ENCODE measurements at places on chromosomes 2 and 18. TPM values are rescaled to one million over a fixed set of nuclear protein-coding genes. Genes with fewer than 3 reads are reported as not detected.

IL18R1 gene
- total RNA-seq: 1.5 TPM

CCDC85A gene
- total RNA-seq: 2.6 TPM

SERPINB3 gene
- 0.68 TPM for total RNA-seq

MGAT4A gene
- total RNA-seq: 21.8 TPM

DNA sequence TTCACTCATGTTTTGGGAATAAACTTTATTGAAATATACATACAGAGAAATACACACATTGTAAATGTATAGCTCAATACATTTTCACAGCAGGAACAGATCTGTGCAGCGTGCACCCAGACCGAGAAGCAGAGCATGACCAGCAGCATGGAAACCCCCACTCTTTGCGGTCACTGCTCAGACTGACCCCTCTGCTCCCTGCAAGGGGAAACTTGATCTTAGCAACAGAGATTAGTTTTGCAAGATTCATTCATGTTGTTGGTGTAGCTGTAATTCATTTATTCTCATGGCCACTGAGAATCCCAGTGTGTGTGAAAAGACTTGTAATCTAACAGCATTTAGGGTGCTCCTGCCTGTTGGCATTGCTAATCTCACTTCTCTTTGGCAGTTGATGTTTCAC, 35.2 kb downstream of the LPIN1 start:
- H3K4me3 ChIP-seq: no peak overlapping the region
- no peak overlapping the region for H3K27ac ChIP-seq
- peaks cover 45% of the 10 kb centered on the region for H3K36me3 ChIP-seq
- H3K4me1 ChIP-seq: peaks cover 21% of the 10 kb centered on the region

DNA sequence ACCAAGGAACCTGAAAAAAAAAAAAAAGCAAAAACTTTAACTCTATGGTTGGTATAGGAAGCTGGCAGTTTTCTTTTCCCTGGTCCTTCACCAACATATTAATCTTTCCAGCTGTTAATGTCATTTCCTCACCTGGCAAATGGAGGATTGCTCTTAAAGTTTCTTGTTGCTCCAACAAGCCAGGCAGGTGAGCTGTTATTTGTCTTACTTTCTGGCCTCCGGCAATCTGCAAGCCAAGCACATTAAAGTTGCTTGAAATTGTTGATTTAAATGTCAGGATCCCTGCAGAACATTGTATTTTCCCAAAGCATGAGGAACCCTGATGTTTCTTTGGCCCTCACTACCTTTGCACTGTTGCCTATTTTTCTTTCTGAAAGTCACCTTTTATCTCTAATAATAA, 664.9 kb downstream of the METTL4 start:
- no peaks in the 10 kb centered on the region for H3K36me3 ChIP-seq
- DNase-seq: no peak
- no peaks in the 10 kb centered on the region for H3K27me3 ChIP-seq
- H3K4me1 ChIP-seq: no peaks in the 10 kb centered on the region
- no peak overlapping the region for H3K4me3 ChIP-seq
- H3K27ac ChIP-seq: no peak overlapping the region

- H3K36me3 ChIP-seq: no peaks in the 10 kb centered on the region
- no peak for DNase-seq
- H3K27ac ChIP-seq: no peak overlapping the region
- H3K4me3 ChIP-seq: no peak overlapping the region
These were observed 141.4 kb downstream of the BCL2 start for GRCh38 chr18:63177919-63178821.

- peaks cover 17% of the 10 kb centered on the region for H3K4me1 ChIP-seq
- DNase-seq: peak; percentile 43
- peaks cover 33% of the 10 kb centered on the region for H3K36me3 ChIP-seq
- peak overlapping the region; percentile 94 for H3K4me3 ChIP-seq
These were observed 1.5 kb downstream of the ERBB4 start for GRCh38 chr2:212536817-212537725.

DNA sequence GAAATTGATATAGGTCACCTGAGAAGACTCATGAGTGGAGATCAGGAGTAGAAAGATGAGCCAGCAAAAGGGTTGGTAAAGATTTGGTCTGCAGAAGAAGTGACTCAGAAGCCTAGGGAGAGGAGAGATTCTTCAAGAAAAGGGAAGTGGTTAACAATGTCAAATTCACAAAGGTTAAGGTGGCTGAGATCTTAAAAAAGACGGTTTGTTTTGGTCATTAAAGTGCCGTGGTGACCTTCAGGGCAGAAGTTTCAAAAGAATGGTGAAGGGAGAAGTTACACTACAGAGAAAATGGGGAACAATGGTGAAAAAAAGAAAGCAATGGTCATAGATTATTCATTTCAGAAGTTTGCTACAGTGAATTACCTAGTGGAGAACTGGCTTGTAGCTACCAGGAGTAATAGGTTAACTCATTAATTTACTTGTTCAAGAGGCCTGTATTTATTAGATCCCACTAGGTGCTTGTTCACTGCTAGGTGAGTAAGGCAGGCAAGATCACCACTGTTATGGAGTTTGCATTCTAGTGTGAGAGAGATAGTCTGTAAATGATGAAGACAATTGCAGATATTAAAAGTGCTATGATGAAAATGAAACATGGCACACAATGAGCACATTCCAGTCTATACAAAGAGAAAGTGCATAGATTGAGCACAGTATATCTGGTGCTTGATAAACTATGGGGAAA, 43.0 kb downstream of the FBXO48 start:
- H3K36me3 ChIP-seq: no peaks in the 10 kb centered on the region
- no peak overlapping the region for H3K27ac ChIP-seq
- H3K4me3 ChIP-seq: no peak overlapping the region
- H3K4me1 ChIP-seq: no peaks in the 10 kb centered on the region
- DNase-seq: no peak

DNA sequence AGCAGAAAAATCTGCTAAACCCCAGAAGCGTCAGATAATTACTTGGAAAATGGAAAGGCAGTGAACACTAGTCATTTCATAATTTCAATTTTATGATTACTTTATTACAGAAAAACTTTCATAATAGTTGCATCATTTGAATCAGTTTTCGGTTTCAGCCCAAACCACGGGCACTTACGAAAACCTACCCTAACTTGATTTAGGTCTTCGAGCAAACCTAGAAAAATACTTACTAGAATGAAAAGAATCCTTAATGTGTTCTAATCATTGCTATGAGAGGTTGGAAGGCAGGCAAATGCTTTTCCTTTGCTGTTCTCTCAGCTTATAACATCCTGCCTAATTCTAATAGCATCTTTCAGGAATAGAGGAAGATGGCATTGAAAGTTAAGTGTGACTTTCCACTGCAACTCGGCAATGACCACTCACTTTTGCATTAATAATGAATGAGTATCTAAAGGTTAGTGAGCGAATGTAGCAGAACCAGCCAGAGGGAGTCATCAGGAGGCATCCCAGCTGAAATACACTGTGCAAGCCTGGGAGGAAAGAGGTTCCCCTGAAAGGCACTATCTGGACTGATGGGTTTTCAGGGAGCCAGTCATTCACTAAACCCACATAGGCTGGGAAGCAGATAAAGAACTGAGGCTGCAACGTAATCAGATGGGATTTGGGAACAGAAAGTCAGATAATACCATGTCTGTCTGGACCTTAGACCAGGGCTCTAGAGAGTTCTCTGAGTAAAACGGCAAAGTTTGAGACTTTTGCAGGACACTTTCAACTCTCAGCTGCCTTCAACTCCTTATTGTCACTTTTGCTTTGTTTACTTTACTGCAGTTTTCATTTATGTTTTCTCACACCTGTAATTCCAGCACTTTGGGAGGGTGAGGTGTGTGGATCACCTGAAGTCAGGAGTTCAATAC, 520.8 kb downstream of the RNF144A start:
- no peak overlapping the region for H3K4me3 ChIP-seq
- H3K27me3 ChIP-seq: no peaks in the 10 kb centered on the region

- H3K27me3 ChIP-seq: no peaks in the 10 kb centered on the region
- H3K36me3 ChIP-seq: no peaks in the 10 kb centered on the region
- no peak overlapping the region for H3K27ac ChIP-seq
- H3K4me1 ChIP-seq: no peaks in the 10 kb centered on the region
These were observed 283.1 kb downstream of the SUCLG1 start for GRCh38 chr2:84175970-84176369.

Data from Calu3 (cell line).